ENCODE measurements at places on chromosomes 3 and 15.
A peak's percentile ranks its signal among the peaks of the same experiment; 100 is the strongest.

DNA sequence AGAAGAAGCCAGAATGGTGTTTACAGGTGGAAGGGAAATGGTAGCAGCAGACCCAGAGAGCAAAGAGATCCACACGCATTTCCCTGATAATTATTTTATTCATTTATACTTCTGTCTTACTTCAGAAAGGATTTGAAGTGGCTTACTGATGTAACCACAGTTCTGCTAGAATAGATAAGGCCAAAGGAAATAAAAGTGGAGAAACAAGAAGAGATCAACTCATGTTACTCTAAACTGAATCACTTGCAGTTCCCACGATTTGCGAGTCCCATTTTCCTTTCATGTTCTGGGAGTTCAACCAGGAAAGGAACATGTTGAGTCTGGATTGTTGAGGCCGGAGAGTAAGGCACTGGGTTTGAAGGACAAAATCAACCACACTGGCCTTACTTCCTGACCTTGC is 151.8 kb downstream of the MYRIP start:
- H3K4me3 ChIP-seq, result no peak overlapping the region
- H3K36me3 ChIP-seq, result no peaks in the 10 kb centered on the region
- no peak overlapping the region for H3K27ac ChIP-seq
- no peaks in the 10 kb centered on the region for H3K4me1 ChIP-seq
- H3K27me3 ChIP-seq, result no peaks in the 10 kb centered on the region

- H3K27me3 ChIP-seq, result no peaks in the 10 kb centered on the region
- no peak overlapping the region for H3K27ac ChIP-seq
- DNase-seq, result no peak
Measured at GRCh38 chr3:11499144-11499543, 144.6 kb downstream of the VGLL4 start.

GRCh38 chr3:43894176-43895049 is 203.7 kb downstream of the ABHD5 start:
- peak overlapping the region; percentile 86 for H3K4me3 ChIP-seq
- H3K27me3 ChIP-seq, result peaks cover 6% of the 10 kb centered on the region
- H3K27ac ChIP-seq, result peak overlapping the region; percentile 80

DNA sequence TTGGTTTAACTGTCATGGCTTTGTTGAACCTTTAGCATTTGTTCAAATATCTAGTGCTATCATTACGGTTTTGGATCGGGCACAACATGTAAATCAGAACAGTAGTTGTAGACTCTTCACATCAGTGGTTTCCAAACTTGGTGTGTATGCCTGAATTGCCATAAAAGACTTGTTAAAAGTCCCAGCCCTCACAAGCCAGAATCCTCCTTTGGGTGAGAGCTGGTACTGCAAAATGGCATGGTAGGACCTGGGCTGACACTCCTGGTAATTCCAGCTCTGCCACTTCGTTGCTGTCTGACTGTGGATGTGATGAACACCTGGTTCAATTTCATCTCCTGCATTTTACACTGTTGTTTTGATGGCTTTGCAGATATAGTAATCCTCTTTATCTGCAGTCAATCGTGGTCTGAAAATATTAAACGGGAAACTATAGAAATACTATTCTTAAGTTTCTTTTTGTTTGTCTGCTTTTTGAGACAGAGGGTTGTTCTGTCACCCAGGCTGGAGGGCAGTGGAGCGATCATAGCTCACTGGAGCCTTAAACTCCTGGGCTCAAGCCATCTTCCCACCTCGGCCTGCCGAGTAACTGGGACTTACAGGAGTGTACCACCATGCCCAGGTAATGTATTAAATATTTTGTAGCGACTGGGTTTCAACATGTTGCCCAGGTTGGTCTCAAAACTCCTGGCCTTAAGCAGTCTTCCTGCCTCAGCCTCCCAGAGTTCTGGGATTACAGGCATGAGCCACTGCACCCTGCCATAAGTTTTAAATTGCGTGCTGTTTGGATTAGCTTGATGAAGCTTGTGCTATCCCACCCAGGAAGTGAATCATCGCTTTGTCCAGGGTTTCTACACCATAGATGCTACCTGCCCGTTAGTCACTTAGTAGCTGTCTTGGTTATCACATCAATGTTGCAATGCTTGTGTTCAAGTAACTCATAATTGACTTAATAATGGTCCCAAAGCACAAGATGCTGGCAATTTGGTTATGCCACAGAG is 61.6 kb downstream of the RAB7A start:
- peaks cover 55% of the 10 kb centered on the region for H3K4me1 ChIP-seq
- H3K27me3 ChIP-seq, result no peaks in the 10 kb centered on the region
- H3K4me3 ChIP-seq, result no peak overlapping the region
- H3K36me3 ChIP-seq, result peaks cover 3% of the 10 kb centered on the region

- peak overlapping the region; percentile 98 for H3K4me3 ChIP-seq
- no peaks in the 10 kb centered on the region for H3K27me3 ChIP-seq
- H3K27ac ChIP-seq, result peak overlapping the region; percentile 99
- H3K36me3 ChIP-seq, result peaks cover 4% of the 10 kb centered on the region
- H3K4me1 ChIP-seq, result peaks cover 22% of the 10 kb centered on the region
Measured at GRCh38 chr15:50687302-50687902, 805 bp upstream of the TRPM7 start.

GRCh38 chr3:63290686-63291085 is 12.6 kb downstream of the SYNPR start:
- H3K27ac ChIP-seq, result no peak overlapping the region
- H3K4me1 ChIP-seq, result no peaks in the 10 kb centered on the region
- H3K36me3 ChIP-seq, result no peaks in the 10 kb centered on the region
- peaks cover 2% of the 10 kb centered on the region for H3K27me3 ChIP-seq
- H3K4me3 ChIP-seq, result no peak overlapping the region

GRCh38 chr15:73909651-73910050 is 16.6 kb upstream of the LOXL1 start:
- no peaks in the 10 kb centered on the region for H3K4me1 ChIP-seq
- no peak overlapping the region for H3K27ac ChIP-seq
- peaks cover 10% of the 10 kb centered on the region for H3K27me3 ChIP-seq
- DNase-seq, result no peak
- peaks cover under 1% of the 10 kb centered on the region for H3K36me3 ChIP-seq

GRCh38 chr3:77042882-77043281 is 3.0 kb downstream of the ROBO2 start:
- DNase-seq, result no peak
- no peaks in the 10 kb centered on the region for H3K36me3 ChIP-seq
- H3K27me3 ChIP-seq, result peaks cover 7% of the 10 kb centered on the region

GRCh38 chr3:49454898-49455681 is 15.0 kb upstream of the DAG1 start:
- no peak for DNase-seq
- no peak overlapping the region for H3K4me3 ChIP-seq
- H3K4me1 ChIP-seq, result peaks cover 2% of the 10 kb centered on the region
- no peak overlapping the region for H3K27ac ChIP-seq
- H3K36me3 ChIP-seq, result no peaks in the 10 kb centered on the region

DNA sequence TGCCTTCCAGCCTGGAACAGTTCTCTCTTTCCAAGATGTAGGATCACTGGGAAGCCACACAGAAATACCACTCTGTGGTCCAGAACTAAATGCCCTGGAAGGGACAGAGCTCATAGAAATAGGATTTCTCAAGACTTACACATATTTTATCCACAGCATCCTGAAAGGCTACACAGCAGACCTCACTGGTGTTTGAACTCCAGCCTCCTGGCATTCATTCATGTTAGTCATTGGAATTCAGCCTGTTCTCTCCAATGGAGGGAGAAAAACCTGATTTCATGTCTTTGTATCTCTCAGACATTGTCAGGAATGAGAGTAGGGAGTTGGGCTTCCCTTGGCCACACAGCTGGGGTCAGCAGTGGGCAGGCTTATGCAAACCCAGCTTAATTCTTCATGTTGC is 121.1 kb upstream of the PPP2R3A start:
- no peaks in the 10 kb centered on the region for H3K4me1 ChIP-seq
- DNase-seq, result no peak
- H3K27ac ChIP-seq, result no peak overlapping the region
- no peaks in the 10 kb centered on the region for H3K36me3 ChIP-seq

DNA sequence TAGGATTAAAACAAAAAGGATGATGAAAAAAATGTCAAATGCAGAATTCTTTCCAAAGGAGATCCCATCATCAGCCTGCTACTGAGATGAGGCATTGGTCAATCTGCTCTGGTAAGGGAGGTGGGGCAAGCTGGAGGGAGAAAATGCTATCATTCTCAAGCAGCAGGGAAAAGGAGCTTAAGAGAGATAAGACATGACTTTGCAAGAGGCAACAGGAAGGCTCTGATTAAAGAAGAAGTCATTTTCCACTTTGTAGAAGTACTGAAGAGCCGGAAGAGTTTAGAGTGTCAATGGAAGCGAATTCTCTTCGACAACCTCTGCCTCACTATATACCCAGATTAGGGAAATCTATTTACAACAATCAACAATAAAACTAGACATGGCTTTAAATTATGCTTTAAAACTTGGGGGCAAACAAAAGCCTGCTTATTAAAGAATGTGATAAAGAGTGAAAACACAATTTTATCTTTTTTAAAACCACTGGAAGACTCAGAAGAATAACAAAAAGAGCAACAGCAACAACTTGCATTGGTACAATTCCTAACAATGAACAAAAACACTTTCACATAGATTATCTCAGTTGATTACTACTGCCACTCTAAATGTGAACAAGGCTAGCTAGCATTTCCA is 81.8 kb upstream of the NANOGP8 start:
- no peak overlapping the region for H3K27ac ChIP-seq
- H3K4me3 ChIP-seq, result no peak overlapping the region
- no peaks in the 10 kb centered on the region for H3K36me3 ChIP-seq
- H3K27me3 ChIP-seq, result no peaks in the 10 kb centered on the region

DNA sequence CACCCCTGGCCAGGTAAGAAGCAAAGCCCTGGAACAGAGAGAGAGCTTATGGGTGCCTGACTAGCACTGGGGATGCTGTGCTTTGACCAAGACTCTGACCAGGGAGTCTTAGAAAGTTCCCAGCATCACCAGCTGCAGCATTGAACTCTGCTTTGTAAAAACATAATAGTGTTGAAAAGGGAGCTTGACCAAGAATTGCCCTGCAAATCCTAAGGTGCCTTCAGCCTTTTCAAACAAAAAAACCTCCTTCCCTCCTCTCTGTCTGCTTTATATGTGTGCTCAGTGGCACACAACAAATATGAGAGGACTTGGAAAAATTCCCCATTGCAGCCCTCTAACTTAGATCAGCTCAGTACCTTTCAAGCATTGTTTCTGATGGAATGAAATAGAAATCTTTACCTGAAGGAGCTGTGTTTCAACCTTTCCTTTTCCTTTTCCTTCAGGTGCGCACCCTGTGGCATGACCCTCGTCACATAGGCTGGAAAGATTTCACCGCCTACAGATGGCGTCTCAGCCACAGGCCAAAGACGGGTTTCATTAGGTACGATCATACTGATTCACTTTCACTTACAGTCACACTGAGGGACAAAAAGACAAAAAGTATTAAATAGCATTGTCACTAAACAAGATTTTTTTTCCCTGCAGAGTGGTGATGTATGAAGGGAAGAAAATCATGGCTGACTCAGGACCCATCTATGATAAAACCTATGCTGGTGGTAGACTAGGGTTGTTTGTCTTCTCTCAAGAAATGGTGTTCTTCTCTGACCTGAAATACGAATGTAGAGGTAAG is 13.0 kb downstream of the THBS1 start:
- peaks cover 5% of the 10 kb centered on the region for H3K27me3 ChIP-seq
- no peak overlapping the region for H3K4me3 ChIP-seq
- H3K4me1 ChIP-seq, result peaks cover 2% of the 10 kb centered on the region
- H3K36me3 ChIP-seq, result no peaks in the 10 kb centered on the region

GRCh38 chr15:58324533-58324932 is 107.3 kb upstream of the LIPC start:
- H3K36me3 ChIP-seq, result peaks cover 1% of the 10 kb centered on the region
- H3K27me3 ChIP-seq, result peaks cover 5% of the 10 kb centered on the region
- no peaks in the 10 kb centered on the region for H3K4me1 ChIP-seq

- H3K27me3 ChIP-seq, result peaks cover 7% of the 10 kb centered on the region
- no peaks in the 10 kb centered on the region for H3K36me3 ChIP-seq
- DNase-seq, result no peak
- no peaks in the 10 kb centered on the region for H3K4me1 ChIP-seq
Measured at GRCh38 chr3:132786890-132787289, 64.7 kb upstream of the NPHP3 start.
